ENCODE measurements at places on chromosomes 1 and 21.

DNA sequence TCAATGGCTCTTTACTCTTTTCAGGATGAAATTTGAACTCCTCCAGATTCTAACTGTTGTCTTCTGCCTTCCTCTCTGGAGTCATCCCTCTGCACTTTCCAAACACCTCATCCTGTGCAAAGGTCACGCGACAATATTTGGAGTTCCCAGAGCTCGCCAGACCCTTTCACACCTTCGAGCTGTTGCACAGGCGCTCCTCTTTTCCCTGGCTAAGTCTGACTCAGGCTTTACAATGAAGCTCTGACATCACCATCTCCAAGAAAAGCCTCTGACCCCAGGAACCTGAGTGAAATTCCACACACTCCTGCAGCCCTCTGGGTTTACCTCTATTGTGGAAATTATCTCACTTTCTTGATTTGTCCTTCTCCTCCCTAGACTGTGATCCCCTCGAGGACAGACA is 270.3 kb downstream of the RGS7 start:
- no peak for DNase-seq

- no peak for DNase-seq
These were observed 15.8 kb downstream of the MYOM3 start for GRCh38 chr1:24096009-24096738.

GRCh38 chr1:20426923-20427322 is 59.1 kb downstream of the CAMK2N1 start:
- DNase-seq, result peak; percentile 89

DNA sequence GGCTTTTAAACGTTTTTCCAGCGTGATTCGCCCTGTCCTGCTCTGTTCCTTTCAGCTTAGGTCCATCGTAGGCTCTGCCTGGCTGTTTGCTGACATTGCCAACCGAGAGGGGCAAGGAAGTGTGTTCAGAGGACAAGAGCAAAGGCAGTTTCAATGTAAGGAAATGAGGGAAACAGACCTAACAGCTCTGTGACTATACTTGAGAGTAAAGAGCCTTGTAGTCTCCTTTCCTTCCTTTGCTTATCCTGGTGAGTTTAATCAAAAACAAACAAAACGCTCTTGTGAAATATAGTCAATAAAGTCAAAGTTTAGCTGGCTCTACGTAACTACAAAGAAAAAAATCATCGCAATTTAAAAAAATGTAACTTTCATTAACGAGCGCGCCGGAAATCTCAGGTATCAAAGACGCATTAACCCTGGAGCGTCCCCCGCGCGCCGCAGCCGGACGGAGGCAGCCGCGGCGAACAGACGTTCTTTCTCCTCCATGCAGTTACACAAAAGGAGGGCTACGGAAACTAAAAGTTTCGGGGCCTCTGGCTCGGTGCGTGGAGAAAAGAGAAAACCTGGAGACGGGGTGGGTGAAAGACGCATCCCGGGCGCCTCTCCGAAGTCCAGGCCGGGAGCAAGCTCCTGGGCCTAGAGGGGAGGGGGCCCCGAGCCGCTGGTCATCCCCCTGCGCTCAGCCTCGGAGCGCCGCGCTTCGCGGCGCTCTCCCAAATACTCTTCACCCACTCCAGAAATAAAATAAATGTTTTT is 617 bp upstream of the ADGRL2 start:
- DNase-seq, result peak; percentile 66

- no peak for DNase-seq
These were observed 469.6 kb downstream of the NPHP4 start for GRCh38 chr1:5522531-5523145.

GRCh38 chr1:38872401-38873026 is 634 bp downstream of the MYCBP start:
- DNase-seq, result peak; percentile 7

DNA sequence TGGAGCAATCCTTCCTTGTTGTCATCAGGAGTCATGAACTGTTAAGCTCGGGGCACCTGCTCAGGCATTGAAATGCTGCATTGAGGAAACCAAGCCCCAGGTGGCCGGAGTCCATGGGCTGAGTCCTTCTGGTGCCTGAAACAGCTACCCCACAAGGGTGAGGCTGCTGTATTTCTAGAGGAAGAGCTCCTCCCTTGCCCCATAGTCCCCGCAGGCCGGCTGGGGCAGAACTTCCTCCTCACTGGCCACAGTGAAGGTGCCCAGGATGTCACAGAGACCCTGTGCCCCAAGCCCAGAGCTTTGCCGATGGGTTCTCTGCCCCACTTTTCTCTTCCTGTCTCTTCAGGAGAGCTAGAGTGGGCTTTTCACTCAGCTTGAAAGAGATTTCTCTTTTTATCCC is 80.8 kb upstream of the GCLM start:
- no peak for DNase-seq

DNA sequence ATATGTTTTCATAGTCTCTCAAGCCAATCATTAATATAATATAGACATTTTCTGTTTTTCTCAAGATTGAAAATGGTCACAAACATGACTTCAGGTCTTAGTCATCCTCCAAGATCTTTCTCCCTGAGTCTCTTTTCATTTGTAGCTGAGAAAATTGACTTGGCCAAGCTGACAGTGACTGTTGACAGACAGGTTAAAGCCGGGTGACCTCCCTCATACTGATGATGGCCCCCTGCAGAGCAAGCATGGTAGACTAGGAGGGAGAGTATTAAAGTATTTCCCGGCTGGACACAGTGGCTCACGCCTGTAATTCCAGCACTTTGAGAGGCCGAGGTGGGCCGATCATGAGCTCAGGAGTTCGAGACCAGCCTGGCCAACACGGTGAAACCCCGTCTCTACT is 6.8 kb upstream of the KIAA1614 start:
- DNase-seq, result no peak

DNA sequence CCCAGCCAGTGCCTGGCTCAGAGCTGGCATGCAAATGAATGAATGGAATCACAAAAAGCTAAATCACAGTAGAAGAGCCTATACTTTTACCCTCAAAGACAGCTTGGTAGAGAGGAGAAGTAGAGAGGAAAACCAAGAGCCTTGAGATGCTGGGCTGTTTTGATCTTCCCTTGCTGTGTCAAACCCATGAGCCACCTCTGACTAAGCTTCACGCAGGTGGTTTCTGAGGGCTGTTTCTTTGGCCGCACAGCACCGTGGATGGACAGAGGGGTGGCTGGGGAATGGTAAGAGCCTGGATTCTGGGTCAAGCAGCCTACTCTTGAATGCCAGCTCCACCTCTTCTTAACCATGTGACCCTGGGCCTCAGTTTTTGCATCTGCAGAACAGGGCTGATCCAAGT is 18.6 kb downstream of the ABCG1 start:
- DNase-seq, result no peak

GRCh38 chr1:115237507-115237906 is 100.5 kb downstream of the NGF start:
- peak; percentile 46 for DNase-seq

GRCh38 chr1:117574161-117574835 is 31.6 kb upstream of the TENT5C start:
- no peak for DNase-seq

- DNase-seq, result no peak
These were observed 194.1 kb upstream of the ADGRL2 start for GRCh38 chr1:81606656-81607055.

GRCh38 chr1:84502927-84503326 is 3.3 kb upstream of the SPATA1 start:
- DNase-seq, result no peak

DNA sequence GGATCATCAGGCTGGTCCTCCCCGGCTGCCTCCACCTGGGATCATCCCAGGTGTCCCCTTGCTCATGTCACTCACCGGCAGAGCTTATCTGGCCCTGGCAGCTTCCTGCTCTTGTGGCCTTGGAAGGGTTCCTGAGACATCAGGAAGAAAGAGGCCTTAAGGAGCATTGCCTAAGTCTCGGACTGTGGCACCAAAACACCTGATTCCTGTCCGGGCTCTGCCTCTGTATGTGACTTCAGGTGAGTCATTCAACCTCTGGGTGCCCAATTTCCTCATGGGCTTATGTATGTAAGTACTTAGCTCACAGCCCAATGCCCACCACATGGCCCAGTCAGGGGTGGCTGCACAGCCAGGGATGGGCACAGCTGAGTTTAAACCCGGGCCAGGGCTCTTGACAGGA is 255.9 kb upstream of the VAMP3 start:
- no peak for DNase-seq
